ENCODE measurements at places on chromosomes 3 and 15.

DNA sequence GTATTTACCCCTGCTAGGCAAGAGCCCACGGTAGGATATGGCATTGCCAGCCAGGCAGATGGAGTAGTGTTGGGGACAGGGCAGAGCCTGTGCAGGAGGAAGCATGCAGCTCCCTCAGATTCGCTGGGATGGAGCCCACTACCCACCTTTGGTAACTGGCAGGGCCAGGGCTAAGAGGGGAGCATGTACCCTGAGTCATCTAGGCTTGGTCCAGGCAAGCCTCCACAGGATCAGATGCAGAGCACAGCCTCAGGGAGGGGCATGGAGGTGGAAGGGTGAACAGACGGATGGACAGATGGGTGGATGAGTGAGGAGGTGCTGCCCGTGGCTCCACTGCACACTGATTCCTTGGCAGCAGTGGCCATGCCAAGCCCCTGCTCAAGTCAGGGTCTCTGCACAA, 33.0 kb downstream of the IL20RB start:
- no peak for DNase-seq

GRCh38 chr3:80999481-80999880, 762.0 kb downstream of the GBE1 start:
- no peak for DNase-seq

DNA sequence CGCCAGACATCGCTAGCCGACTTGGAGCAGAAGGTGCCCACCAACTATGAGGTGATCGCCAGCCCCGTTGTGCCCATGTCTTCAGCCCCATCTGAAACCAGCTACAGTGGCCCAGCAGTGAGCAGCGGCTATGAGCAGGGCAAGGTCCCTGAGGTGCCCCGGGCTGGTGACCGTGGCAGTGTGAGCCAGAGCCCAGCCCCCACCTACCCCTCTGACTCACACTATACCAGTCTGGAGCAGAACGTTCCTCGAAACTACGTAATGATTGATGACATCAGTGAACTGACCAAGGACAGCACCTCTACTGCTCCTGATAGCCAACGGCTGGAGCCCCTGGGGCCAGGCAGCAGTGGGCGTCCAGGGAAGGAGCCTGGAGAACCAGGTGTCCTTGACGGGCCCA, 12.9 kb upstream of the APEH start:
- DNase-seq = no peak

DNA sequence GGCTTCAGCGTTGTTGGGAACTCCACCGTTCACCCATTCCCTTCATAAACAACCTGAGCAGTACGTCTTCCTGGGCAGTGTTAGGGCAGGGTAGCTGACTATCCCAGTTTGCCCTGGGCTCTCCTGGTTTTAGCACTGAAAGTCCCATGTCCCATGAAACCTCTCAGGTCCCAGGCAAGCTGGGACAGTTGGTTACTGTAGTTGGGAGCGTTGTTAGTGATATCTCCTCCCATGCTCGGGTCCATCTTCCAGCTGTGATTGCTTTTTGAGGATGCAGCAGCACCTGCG, 60.9 kb upstream of the HERC1 start:
- no peak for DNase-seq

DNA sequence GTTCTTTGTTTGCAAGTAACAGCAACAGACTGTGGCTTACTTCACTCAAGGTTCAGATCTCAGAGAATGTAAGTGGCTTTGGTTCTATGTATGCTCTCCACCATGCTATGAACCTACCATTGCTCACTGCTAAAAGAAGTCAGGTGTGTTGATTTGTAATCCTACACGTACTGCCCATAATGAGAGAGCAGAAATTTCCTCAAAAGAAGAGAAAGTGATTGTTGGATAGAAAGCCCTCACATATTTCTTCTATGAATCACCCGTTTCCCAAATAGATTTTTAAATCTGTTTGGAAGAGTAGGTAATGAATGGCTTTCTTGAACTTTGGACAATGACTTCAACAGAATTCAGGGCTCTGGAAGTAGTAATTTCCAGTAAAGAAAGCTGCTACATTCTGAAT, 565.4 kb downstream of the ROBO2 start:
- no peak for DNase-seq

DNA sequence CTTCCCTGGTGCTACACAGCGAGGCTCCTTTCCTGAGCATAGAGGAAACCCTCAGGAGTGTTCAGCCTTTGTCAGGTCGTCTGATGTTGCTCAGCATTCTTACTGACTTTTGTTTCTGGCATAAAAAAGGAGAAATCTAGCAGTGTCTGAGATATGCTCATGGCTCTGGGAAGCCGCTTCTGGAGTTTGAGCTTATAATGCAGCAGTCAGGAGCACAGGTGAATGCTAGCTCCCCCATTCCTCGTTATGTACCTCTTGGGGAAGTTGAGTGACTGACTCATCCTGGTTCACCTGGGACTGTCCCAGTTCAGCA, 49.2 kb upstream of the MYZAP start:
- DNase-seq = no peak

GRCh38 chr3:4533489-4534443, 40.6 kb downstream of the ITPR1 start:
- DNase-seq = no peak

GRCh38 chr3:150627557-150627956, 24.4 kb downstream of the SELENOT start:
- no peak for DNase-seq

DNA sequence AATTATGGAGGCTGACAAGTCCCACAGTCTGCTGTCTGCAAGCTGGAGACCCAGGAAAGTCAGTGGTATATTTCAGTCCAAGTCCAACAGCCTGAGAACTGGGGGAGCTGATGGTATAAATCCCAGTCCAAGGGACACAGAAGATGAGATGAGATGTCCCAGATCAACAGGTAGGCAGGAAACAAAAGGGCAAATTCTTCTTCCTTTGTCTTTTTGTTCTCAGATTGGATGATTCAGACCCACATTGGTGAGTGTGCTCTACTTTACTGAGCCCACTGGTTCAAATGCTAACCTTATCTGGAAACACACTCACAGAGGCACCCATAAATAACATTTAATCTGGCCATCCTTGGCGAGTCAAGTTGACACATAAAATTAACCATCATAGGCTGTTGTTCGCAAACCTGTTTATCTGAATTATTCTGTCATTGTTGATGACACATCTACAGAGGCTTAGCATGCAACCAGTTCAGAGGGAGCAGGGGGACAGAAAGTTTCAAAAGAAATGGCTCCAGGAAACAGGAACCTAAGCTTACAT, 62.7 kb upstream of the ITGA11 start:
- DNase-seq = no peak

DNA sequence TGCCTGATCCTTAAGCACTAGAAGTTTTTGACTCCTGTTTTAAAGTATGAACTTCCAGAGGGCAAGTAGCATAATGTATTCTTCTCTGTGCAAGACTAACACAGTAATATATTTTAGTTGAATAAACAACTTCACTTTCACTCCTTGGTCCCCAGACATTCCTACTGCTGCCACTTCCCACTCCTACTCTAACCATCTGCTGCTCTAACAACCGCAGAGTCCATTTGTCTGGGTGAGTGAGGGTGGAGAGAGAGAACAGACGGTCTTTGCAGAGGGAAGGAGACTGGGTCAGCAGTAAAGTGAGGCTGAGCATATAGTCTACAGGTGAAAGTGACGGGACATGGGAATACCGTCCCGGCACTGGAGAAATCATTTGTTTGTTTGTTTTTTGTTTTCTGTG, 301.0 kb upstream of the SLCO3A1 start:
- DNase-seq = no peak

DNA sequence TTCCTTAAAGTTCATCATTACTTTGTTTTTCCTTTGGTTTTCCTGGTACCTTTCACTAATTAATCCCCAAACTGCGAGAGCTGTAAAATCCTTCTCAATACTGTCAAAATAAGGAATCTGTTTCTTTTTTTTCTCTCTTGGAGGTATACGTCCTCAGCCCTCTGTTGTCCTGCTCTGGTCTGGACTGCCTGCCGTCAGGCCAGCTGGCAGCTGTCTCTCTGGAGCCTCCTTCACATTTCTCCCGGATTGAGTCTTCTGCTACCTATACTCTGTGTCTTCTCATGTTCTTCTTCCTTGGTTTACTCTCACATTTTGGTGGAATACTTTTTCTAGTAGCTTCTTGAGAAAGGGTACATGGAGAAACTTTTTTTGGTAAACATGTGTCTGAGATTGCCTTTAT, 13.8 kb downstream of the TATDN2 start:
- DNase-seq = no peak

GRCh38 chr3:72658466-72659100, 189.7 kb downstream of the SHQ1 start:
- no peak for DNase-seq

GRCh38 chr3:112894258-112894657, 47.6 kb upstream of the CD200R1L start:
- DNase-seq = no peak

DNA sequence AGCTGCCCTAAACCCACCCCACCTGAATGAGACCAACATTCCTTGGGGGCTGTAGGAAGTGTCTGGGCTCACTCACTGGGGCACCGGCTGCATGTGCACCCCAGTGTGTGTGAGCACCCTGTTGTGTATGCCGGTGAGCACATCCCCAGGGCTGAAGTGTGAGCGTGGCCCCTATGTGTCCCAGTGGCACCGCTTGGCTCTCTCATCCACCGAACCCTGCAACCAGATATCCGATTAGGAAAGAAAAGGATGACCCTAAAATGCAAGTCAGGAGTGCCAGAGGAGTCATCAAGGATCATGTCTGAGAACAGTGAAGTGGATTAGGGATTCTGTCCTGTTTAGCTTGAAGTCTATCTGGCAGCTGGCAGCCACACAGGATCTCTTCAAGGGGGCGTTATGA, 84.0 kb upstream of the ALDH1L1 start:
- no peak for DNase-seq

GRCh38 chr15:58924327-58924726, 9.2 kb downstream of the SLTM start:
- no peak for DNase-seq

DNA sequence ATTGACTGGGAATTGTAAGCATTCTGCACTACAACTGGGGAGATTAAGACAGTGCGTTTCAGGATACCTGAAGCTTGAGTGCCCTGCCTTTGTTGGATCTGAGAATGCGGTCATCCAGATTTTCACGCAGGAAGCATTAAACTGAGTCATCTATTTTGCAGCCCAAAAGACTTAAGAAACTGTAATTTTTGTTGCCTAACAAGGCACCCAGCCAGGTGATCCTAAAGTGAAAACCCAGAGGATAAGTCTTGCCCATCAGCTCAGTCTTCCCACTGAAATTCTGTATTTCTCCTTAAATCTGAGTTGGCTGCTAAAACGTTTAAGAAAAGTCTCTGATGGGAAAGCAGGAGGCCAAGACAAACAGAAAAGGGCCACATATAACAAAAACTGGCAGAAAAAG, 242.5 kb upstream of the TMCO5A start:
- DNase-seq = no peak

GRCh38 chr3:115418583-115418982, 204.7 kb upstream of the GAP43 start:
- DNase-seq = no peak

DNA sequence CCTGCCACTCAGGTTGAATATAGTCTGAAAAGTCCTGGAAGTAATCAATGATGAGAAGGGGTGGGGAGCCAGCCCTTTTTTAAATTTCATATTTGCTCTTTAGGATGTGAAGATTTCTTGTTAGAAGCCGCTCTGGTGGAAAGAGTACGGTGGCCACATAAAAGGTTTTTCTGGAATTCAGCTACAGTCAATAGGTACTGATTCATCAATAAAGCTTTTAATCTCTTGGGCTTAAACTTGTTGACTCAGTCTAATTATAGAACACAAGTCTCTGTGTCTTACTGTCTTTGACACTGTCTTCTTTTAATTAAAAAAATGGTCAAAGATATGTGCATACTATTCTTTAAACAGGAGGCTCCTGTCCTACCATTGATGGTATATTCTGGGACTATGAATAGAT, 99.9 kb upstream of the TP63 start:
- no peak for DNase-seq

DNA sequence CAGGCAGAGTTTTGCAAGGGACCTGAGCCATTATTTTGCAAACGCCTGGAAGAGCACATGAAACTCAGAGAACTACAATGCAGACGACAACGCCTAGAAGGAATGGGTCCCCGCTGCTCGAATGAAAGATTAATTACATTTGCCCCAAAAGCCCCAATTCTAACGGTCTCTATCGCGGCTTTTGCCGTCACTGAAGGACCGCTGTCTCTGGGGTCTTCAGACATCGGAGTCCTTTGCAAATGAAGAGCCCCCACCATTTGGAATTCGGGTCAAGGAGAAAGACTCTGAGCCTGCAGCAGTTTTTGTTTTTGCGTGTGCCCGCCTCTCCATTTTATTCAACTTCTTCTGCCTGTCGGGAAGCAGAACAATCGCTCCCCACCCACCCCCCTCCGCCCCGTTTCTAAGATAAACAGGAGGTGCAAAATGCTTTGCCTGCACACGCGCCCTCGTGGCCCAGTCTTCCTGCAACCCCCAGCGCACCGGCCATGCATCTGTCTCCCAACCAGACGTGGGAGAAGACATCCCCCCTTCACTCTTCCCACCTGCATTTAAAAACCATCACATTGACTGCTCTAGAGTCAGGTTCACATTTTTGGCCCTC, 13.5 kb downstream of the SOX2 start:
- DNase-seq = no peak

- no peak for DNase-seq
These were observed 88.2 kb downstream of the CPN2 start for GRCh38 chr3:194262925-194263305.

GRCh38 chr3:157914882-157915281, 191.3 kb downstream of the SHOX2 start:
- no peak for DNase-seq

DNA sequence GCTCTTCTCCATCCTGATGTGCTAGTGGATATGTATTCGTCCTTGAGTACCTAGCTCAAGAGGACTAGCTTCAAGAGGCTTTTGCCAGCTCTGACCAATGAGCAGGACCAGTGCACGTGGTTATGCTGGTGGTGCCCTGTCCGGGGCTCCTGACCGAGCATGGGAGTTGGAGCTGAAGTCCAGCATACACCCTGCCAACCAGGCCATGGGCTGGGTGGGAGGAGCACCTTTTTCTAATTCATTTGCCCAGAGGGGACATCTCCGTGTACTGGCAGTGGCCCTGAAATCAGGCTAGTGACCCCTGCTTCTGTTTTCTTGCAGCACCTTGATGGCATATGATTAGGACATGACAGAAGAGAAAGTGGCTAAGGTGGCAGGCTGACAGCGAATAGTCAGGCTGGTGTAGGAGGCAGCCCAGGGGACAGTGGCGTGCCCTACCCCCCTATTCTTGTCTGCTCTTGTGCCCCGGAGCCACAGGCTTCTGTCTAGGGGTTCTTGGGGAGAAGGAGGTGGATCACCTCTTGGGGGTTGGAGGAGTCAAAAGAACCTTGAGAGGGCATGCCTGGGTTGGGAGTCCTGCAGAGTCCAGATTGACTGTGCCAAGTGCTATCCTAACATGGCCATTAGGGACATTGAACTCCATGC, 16.5 kb downstream of the PODXL2 start:
- DNase-seq = no peak

DNA sequence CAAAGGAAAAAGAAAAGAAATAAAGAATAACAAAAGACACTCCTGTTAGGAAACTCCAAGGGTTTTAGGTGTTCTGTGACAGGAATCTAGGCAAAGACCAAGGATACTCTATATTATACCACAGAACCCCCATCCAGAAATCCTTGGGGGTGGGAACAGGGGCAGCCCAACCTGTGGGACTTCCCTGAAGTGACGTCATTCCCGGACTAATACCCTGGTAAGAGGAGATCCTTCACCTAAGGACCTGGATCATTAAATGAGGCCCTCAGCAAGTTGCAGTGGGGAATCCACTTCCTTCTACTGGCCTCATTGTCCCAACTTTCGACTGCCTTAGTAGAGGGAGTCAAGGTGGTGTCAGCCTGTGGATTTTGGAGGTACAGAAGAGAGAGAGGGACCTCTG, 41.1 kb upstream of the ZNF148 start:
- DNase-seq = no peak

- no peak for DNase-seq
These were observed 7.0 kb upstream of the SPICE1 start for GRCh38 chr3:113521981-113522380.

All from stimulated activated CD8-positive, alpha-beta memory T cell treated with anti-CD3 and anti-CD28 coated beads, Interleukin-2, amount 100 ng/mL, for 1 hour (primary cell).